AML-193 (cell line): ENCODE measurements at places on chromosomes 7 and 10.

DNA sequence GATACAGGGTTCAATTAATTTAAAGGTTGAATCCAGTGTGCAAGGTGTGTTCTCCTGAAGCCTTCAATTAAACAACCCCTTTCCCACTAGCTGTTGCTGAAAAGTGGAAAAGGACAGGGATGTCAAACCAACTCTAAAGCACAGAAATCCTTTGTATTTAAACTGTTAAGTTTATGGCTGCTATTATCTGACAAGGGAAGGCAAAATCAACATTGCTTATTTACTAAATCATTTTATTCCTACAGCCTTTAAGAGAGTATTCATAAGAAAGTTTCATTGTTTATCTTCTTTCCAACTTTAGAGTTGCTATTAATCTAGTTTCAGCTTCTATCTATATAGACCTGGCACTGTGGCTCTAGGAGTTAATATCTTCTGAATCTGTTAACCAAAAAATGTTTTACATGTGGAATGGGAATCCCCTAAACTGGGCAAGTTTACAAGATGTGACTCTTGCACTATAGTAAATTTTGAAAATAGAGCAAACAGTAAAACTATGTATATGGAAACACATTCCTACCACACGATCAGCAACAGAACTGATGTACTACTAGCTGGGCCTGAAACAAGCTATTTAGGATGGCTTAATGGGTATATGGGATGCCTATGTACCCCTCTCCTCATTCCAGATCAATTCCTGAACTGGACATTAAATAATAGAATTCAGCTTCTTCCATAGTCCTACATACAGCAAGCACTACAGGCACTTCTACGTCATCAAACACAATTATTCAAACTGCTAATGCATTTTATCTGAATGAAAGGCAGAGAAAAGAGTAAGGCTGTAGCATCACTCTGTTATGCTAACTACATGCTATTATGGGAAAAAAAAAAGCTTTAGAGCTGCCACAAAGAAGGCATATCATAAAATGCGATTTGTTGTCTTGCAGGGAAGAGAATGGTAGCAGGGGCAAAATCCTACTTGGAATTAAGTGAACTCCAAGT is 52.8 kb downstream of the CDK6 start:
- no peak for DNase-seq

GRCh38 chr7:100875356-100875751 is 451 bp downstream of the SRRT start:
- no peak for DNase-seq

DNA sequence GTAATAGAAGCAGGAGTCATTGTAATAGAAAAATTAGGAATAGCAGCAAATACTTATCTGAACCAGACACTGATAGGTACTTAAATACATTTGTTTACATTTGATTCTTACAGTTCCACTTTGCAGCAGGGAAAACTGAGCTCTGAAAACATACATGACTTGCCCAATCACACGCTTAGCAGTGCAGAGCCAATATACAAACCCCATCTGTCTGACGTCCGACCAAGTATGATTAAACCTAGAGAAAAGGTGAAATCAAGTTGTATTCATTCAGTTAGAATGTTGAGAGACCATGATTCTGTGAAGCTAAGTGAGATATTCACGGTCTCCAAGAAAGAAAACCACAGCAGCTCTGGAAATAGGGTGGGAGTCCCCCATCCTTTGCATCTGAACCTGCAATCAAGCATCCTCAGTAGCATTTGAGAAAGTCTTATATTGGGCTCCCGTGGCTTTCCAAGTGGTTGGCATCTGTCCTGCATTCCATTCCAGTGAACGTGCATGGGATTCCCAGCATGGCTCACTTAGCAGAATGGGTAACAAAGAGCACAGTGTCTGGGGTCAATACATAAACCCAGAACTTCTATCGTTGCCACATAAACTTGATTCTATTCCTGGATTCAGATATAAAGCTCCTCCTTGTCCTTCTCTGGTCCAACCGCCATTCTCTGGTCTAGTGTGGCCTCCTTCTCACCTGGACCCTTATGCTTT is 148.7 kb upstream of the RSU1 start:
- no peak for DNase-seq

GRCh38 chr10:113094114-113094486 is 144.1 kb downstream of the TCF7L2 start:
- DNase-seq, result peak; percentile 73

- DNase-seq, result no peak
Measured at GRCh38 chr7:130393101-130393561, 12.8 kb downstream of the CPA1 start.

DNA sequence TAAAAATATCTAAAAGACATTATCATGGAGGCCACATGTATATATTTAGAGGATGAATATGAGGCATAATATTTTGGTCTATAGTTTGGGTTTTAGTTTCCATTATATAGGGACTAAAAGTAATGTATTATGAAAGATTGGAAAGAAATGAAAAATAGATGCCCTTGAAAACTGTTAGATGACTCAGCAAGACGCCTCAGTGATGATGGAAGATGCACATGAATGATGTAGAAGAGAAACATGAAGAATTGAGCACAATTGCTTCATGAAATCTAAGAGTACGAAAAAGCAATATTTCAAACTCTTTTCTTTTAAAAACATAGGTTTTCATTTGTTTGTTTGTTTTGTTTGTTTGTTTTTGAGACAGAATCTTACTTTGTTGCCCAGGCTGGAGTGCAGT is 89.8 kb downstream of the ARL4A start:
- DNase-seq, result no peak

DNA sequence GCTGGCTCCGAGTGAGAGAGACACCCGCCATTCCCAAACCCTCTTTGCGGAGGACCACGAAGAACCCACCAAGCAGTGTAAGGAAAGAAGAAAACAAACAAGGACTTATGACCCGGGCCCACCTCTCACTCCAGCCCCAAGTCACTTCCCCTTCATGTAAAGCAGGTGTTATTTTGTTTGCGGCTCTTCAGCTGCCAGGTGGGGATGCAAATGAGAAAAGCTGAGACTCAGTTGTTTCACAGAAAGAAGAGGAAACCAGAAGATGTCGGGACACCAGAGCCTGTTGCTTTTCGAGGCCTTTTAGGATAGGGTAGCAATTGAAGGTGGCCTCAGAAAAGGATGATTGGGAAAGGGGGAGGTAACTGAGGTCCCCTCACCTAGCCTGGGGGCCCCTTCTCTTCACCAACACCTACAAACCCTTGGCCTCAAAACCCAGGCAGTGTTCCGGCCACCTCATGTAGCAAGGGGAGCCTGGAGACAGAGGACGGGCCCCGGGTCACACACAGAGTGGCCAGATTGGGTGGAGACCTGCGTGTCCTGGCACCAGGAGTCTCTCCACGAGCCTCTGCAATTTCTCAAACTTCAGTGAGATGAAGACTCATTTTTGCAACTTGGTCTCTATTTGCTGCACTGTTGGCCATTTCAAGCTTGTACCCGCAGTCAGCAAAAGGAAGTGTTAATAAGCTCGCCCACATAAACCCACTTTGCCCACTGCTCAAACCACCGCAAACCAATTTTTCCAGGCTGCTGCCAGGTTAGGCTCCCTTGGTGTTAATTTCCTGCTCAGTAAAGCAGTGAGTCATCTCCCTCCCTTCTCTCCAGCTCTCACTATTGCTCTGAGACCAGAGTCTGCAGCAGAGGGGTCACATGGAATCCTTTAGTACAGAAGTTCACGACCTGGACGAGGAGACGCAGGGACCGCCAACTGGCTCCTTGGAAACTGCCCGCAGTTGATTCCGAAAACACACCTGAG is 45.5 kb downstream of the AOC1 start:
- no peak for DNase-seq

- no peak for DNase-seq
Measured at GRCh38 chr7:5574770-5575269, 151.2 kb upstream of the TNRC18 start.

DNA sequence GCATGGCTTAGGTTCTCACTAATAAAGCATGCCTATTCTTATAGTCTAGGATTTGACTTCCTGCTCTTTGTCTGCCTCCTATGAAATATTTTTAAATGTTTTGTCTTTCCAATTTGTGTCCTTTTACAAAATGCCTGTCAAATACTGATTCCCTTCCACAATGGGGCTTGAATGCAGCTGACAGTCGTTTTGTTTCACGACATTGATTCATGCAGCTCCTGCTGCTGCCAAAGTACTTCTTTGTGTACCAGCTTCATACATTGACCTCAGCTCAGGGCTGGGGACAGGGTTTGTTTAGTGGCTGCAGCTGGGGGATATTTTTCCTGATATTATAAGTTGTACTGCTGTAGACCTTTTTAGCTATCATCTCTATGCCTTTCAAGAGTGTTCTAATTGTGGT is 371.9 kb upstream of the CHRM2 start:
- DNase-seq, result no peak

- no peak for DNase-seq
Measured at GRCh38 chr7:132516042-132516840, 60.0 kb downstream of the PLXNA4 start.

GRCh38 chr10:102118867-102119266 is 1.3 kb downstream of the LDB1 start:
- DNase-seq, result no peak

DNA sequence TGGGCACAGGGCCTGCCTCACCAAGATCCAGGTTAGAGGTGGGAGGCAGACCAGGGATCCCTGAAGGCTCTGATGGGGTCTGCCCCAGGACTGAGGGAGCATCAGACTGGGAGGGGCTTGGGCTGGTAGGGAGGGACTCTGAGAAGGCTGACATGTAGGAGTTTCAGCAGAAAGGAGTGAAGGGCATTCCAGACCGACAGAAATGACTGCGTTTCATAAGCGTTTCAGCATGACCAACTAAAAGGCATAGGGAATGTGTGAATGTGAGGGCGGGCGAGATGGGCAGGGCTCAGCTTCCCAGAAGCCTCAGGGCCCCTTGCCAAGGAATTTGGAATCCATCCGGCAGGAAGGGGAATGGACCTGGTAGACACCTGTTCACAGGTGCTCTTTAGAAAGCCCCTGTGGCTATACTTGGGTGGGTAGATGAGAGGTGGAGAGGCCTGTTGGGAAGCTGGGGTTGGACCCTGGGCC is 24.9 kb upstream of the SLC29A3 start:
- DNase-seq, result no peak

DNA sequence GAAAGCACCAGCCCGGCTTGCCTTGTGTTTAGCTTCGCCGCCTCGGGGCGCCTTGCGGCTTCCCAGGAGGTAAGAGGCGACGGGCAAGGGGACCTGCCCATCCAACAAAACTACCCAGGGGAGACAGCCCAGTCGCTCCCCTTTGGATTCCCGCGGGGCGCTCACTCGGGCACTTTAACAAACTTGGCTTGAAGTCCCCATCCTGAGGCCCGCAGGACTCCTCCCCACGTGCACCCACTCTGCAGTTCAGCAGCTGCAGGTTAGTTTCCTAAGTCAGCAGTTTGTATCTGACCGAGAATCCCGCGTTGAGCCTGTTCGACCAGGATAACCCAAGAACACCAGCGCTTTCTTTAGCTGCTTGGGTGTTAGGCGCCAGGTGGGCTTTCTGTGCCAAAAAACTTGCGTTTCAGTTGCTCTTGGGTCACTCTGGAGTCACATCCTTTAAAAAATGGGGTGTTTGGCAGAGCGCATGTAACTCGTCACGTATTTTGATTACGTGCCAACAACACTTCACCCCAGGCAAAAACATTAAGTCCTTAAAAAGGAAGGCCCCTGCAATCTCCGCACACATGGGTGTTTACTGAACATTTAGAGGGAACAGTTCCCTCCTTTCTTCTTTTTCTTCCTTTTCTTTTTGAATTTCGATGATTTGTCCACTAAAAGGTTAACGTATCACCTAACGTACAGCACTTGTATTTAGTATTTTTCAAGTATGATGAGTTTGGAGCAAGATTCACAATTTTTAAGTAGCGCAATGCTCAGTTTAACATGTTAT is 876 bp downstream of the DNAH11 start:
- no peak for DNase-seq

GRCh38 chr10:104617831-104618230 is 23.3 kb upstream of the SORCS3 start:
- no peak for DNase-seq

- DNase-seq, result no peak
Measured at GRCh38 chr10:121974019-121974534, 940 bp downstream of the NSMCE4A start.

- DNase-seq, result no peak
Measured at GRCh38 chr10:60863796-60864195, 80.2 kb downstream of the RHOBTB1 start.

- no peak for DNase-seq
Measured at GRCh38 chr7:25478925-25479324, 250.6 kb upstream of the NPVF start.

DNA sequence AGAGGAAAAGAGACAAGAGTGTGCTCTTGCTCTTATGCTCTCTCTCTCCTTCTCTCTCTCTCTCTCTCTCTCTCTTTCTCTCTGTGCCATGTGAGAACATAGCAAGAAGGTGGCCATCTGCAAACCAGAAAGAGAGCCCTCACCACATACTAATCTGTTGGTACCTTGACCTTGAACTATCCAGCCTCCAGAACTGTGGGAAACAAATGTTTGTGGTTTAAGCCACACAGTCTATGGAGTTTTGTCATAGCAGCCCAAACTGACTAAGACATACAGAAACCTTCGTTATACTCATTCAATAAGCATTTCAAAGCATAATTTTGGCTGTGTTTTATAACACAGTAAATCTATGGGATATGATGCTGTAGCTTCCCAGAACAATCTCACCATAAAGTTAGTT is 56.4 kb upstream of the PLPP4 start:
- no peak for DNase-seq

- DNase-seq, result no peak
Measured at GRCh38 chr10:95254629-95255028, 36.2 kb downstream of the PDLIM1 start.

GRCh38 chr10:13272164-13272571 is 27.7 kb downstream of the PHYH start:
- DNase-seq, result no peak

GRCh38 chr10:79221110-79222051 is 125.9 kb upstream of the PPIF start:
- DNase-seq, result no peak

- no peak for DNase-seq
Measured at GRCh38 chr7:63039882-63040281, 958.8 kb upstream of the ZNF722 start.

DNA sequence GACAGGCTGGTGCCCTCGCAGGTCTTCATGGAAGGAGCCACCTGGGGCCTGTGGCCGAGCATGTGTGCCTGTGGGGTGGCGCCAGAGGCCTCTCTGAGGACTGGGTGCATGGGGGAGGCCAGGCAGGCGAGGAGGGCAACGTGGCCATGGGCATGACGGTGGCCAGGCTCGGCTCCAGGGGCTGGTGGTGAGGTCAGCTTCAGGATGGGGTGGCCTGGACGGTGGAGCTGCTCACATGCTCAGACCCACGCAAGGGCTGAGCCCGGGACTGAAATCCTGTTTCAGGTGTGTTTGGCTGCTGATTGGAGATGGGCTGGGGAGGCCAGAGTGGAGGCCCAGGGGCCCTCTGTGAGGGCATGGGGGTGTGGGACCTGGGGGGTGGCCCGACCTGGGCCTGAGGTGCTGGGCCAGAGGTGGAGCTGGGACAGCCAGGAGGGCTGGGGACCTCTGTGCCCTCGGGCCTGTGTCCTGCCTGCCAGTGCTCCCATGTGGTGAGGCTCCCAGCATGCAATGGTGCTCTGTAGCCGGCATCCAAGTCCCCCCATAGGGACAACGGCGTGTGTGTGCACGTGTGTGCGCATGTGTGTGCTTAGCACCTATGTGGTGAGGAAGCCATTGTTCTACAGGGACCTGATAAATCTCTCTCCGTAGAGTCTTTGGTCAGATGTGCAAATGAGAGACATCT is 71.1 kb downstream of the INPP5A start:
- no peak for DNase-seq
